ENCODE measurements at places on chromosomes 2 and 18.

- no peak for DNase-seq
These were observed 101.7 kb upstream of the FN1 start for GRCh38 chr2:215537611-215538010.

DNA sequence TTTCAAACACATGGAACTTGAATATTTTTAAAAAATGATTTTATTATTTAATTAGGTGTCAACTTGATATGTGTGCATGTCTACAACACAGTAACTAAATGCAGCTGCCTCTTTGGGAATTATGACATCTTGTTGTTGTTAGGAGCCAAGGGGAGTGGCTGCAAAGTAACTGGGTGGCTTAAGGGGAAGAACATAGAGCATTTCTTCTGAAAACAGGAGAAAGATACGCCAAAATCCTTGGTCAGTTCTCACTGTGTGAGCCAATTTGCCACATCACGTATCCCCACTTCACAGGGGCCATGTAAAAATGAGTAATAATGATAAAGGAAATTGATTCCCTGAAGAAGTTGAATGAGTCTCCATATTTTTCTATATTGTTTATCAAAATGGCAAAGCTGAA is 309.8 kb upstream of the COL3A1 start:
- no peak for DNase-seq

DNA sequence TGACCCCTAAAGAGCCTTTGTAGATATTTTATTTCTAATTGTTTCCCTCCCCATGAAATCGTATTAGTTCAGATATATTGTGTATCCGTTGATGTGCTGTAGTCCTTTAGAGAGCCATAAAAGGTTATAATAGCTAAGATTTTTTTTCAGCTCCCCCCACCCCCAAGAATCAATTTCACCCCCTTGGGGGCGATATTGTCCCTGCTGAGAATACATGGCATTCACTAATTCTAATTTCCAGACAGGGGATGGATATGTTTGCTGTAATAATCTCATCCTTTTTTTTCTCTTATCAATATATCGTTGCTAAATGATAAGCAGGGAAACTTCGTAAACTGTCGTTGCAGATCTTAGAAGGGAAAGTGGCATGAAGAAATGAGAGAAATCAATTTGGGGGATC is 530.7 kb downstream of the TMEM182 start:
- DNase-seq = no peak

DNA sequence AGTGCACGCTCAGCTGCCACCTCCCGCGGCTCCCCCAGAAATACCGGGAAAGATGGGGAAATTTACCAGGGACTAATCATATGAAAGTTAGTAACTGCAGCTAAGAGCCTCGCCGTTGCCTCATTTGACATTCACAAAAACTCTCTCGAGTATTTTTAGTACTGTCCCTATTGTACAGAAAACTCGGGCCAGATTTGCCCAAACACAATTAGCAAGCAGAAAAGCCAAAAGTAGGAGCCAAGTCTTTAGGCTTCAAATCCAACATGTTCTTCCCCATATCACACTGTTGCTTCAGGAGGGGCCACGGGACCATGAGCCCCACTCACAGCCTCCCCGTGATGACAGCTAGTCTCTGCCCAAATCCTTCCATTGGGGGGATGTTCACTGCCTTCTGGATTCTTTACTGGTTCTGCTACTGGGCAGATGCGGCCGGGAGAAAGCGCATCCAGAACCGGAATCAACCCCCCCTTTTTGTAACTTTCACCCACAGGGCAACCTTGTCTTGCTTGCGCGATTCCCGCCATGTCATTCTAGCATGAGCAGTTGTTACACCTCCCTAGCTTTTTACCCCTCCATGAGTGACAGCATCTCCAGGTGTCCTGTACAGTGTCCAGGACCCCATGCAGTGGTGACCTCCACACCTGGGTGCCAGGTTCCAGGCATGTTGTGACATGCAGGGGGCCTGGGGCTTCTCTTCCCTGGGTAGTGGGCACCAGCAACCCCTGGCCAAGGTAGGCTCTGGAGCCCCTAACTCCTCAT is 35.2 kb downstream of the CENPO start:
- DNase-seq = no peak

DNA sequence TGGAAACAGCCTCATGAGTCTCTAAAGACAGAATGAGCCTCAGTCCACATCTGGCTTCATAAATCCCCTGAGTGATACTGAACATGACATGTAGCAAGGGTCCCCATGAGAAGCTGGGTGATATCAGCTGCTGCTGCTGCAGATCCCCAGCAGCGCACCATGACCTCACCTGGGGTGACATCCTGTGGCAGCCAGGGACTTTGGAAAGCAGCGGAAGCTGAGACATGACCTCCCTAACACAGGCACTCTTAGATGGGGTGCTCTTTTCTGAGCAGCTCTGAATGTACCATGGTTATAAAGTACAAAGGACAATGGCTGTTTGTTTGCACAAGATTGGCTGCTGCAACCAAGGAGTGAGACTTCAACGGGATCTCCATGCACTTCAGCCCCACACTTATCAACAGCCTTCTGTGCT is 74.7 kb upstream of the TMEM200C start:
- DNase-seq = no peak

DNA sequence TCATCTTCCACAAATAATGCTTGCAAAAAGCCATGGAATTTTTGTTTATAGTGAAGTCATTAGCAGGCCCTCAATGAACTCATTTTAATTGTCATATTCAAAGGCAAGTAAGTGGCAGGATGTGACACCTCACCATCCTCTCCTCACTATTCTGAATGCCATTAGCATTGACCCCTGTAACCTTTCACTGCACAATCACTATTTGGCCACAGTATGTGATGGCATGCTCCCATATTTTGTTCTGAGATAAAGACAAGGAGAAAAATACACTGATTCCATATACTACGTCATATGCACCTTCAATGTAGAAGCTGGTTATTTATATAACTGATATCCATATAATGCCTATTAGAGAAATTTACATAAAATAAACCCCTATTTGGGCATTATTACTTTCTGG is 1443.2 kb downstream of the SUCLG1 start:
- no peak for DNase-seq

DNA sequence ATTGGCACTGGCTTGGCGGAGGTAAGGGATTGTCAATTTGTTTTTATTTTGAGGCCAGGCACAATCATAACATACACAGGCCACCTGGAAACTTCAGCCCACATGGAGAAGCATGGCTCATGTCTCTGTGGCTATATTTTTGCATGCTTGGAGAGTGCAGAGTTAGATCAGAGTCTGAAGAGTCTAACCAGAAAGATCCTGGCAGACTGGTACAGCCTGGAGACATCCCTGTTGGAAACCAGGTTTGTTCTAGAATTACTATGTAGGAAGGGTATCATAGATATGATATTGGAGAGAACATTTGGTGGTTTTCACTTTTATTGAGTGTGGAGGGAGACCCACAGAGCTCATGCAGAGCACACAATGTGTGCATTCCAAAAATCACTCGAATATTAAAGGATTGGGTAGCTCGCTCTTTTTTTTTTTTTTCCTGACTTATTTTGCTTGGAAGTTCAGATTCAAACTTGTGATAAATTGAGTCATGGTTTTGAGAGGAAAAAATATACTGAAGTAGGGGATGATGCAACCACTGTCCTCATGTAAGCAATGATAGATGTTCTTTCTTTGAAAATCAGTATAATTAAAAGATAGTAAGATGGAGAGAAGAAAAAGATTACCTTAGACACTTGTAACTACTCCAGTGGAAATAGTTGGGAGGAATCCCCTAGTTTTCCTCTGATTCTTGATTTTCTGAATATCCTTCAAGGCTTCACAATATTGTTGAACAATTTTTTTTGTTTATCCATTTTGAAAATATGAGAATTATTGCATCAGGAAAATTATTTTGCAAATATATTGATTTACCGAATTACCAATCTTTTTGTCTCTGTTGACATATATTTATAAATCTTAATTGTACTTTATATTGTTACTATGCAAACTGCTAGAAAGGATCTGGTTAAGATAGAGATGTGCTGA is 185.7 kb upstream of the ZEB2 start:
- DNase-seq = no peak

GRCh38 chr2:215417400-215417951 is 18.4 kb downstream of the FN1 start:
- DNase-seq = no peak

- no peak for DNase-seq
These were observed 771.7 kb downstream of the CPS1 start for GRCh38 chr2:211328126-211328525.

DNA sequence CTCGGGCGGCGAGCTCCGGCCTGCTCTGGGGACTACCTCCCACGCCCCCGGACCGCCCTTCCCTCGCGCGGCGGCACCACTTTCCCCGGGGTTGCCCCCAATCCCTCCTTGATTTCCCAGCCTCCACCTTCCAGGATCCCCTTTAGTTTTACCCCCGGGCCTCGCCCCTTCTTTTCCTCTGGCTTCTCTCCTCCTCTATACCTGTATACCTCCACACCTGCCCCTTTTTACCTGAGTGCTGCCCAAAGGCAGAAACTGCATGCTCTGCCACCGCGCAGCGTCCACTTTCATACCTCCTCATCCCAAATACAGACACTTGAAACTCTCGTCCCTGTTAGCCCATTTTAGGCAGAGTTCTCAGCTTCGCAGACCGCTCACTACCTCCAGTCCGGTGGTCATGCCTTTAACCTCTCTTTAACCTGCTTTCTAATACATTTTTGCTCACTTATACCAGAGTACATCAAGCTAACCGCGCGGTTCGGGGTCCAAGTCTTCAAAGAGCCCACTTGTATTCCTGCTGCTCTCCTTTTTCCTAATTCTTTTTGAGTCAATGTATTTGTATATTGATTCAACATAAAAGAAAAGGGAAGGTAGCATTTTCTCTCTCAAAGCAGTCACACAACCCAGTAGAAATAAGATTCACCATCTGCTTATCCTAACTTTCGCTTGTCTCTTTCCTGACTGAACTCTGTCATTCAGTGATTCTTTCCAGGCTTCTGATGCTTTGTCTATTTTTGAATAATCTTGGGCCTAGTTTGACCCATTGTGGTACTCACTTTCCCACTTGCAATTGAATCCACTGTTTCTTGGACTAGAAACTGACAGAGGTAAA is 901 bp downstream of the SPOPL start:
- DNase-seq = no peak

DNA sequence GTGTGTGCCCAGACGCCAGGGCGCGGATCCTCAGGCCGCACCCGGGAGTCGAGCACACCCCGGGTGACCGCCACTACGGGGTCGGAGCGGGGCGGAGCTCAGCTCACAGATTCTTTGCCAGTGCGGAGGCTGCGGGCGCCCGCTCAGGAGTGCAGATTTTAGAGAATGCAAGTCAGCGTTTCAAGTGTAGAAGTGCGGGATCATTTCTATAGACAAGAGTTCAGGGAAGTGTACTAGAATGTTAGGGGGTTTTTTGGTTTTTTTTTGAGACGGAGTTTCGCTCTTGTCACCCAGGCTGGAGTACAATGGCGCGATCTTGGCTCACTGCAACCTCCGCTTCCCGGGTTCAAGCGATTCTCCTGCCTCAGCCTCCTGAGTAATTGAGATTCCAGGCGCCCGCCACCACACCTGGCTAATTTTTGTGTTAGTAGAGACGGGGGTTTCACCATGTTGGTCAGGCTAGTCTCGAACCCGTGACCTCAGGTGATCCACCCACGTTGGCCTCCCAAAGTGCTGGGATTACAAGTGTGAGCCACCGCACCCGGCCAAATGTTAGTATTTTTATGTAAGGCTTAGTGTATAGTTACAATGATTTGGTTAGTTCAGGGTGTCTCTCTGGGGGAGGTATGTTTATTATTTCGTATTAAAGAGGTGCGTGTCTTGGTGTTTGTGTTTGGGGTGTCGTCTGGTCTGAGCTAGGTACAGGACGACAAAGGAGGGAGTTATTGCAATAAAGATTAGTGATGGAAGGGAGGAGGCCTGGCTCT is 619 bp upstream of the FAM168B start:
- no peak for DNase-seq

- DNase-seq = no peak
These were observed 55.6 kb downstream of the ITGB6 start for GRCh38 chr2:160144280-160144990.

DNA sequence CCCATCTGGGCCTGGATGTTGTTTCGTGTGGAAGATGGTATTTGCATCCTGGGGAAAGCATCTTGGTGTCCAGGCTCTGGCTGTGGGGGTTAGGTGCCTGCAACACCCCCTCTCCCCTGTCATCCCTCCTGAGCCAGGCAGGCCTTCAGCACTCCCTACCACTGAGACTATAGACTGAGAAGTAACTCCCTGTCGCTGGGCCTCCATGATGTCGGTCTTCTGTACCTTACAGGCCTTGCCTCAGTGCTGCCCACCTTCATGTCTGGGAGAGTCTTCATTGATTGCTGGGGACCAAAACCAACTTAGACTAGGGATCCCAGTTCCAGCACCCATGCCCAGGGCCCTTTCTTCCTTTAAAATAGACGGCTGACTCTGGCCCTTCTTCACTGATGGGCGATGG is 33.1 kb upstream of the DNMT3A start:
- DNase-seq = no peak

- DNase-seq = no peak
These were observed 21.6 kb downstream of the SNORC start for GRCh38 chr2:232891621-232892071.

GRCh38 chr2:238097201-238097987 is 2.7 kb upstream of the ESPNL start:
- DNase-seq = no peak

DNA sequence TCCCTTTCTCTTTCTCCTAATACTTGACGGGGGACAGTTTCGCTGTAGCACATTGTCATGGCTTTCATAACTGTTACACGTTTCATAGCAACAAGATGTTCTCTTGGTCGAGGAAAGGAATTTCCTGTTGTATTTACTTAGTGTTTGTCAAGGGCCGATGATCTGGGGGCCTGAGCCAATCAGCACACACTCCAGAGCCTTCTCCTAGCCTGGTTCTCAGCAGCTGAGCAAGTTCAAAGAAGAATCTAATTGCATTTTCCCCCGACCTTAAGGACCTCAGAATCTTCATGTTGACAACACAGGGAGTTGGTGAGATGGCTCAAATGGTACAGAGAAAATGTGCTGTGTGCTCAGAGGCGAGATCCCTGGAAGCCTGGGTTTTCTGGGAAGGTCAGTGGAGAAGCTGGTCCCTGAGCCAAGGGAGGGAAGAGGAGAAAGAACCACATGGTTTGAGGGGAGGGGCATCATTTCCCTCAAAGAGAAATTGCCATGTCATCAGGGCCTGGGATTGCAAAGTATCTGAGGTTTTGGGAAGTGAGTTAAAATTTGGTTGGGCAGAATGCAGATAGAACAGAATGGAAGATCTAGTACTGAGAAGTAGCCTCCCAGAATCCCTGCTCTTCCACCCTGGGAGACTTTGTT is 76.9 kb upstream of the AGAP1 start:
- DNase-seq = no peak

GRCh38 chr2:28068527-28068926 is 178.0 kb downstream of the BABAM2 start:
- DNase-seq = no peak

- no peak for DNase-seq
These were observed 731.4 kb upstream of the CHAC2 start for GRCh38 chr2:53036196-53036595.
